M059J (cell line): ENCODE measurements at places on chromosomes 12 and 14. TPM values are rescaled to one million over a fixed set of nuclear protein-coding genes. Genes with fewer than 3 reads are reported as not detected.

Gene WIF1
- 0.07 TPM in 1 of 2 replicates, not detected in the other for total RNA-seq

Gene GLIPR1L2
- not detected in 2 replicates for total RNA-seq

Gene LMNTD1
- total RNA-seq: 0.32 and 2.2 TPM in 2 replicates

Gene CAPZA3
- not detected in 2 replicates for total RNA-seq

Gene ENDOU
- total RNA-seq: not detected in 2 replicates

Gene MFAP5
- total RNA-seq: not detected in 2 replicates

Gene SMOC1
- 0.05 TPM in 1 of 2 replicates, not detected in the other for total RNA-seq

Gene POTEG
- not detected in 2 replicates for total RNA-seq

Gene ARMH4
- 0.91 and 3.0 TPM in 2 replicates for total RNA-seq

Gene CMTM5
- total RNA-seq: not detected in 2 replicates

Gene GPR135
- 0.79 and 1.3 TPM in 2 replicates for total RNA-seq
